Liver (tissue), 10 donors: ENCODE measurements at places on chromosomes 3 and 15. TPM values are rescaled to one million over a fixed set of nuclear protein-coding genes. Genes with fewer than 3 reads are reported as not detected.
A peak's percentile ranks its signal among the peaks of the same experiment; 100 is the strongest.

GRCh38 chr15:89243046-89243690 lies 611 bp upstream of the FANCI start:
- no peaks in the 10 kb centered on the region for H3K27me3 ChIP-seq
- no peaks in the 10 kb centered on the region for H3K36me3 ChIP-seq
- peaks cover 16% of the 10 kb centered on the region for H3K4me1 ChIP-seq
- DNase-seq, result no peak

Gene PLSCR4
- total RNA-seq, result 56.4 TPM

DNA sequence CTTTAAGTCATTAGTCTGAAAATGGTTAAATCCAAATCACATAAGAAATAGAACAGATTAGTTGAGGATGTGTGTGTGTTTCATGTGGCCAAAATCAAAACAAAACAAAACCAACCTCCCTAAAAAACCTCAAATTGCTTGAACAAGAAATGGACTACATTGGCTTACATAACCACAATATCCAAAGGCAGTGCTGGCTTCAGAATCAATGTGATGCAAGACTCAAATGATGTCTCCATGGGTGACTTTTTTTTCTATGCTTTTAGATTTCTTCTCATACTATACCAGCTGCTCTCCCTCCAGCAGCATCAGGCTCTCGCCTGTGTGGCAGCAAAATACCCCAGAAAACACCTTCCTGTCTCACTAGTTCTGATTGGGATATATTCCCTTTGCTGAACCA lies 36.0 kb upstream of the CMTM8 start:
- H3K27ac ChIP-seq, result no peak overlapping the region
- DNase-seq, result no peak
- H3K27me3 ChIP-seq, result no peaks in the 10 kb centered on the region
- H3K4me3 ChIP-seq, result no peak overlapping the region
- H3K36me3 ChIP-seq, result no peaks in the 10 kb centered on the region

GRCh38 chr15:74460298-74460697 lies 662 bp downstream of the UBL7 start:
- peaks cover 17% of the 10 kb centered on the region for H3K4me1 ChIP-seq
- H3K27ac ChIP-seq, result peak overlapping the region; percentile 65
- no peak for DNase-seq
- no peaks in the 10 kb centered on the region for H3K27me3 ChIP-seq
- H3K36me3 ChIP-seq, result peaks cover 9% of the 10 kb centered on the region
- peak overlapping the region; percentile 95 for H3K4me3 ChIP-seq

- no peak overlapping the region for H3K4me3 ChIP-seq
- H3K27ac ChIP-seq, result no peak overlapping the region
- H3K27me3 ChIP-seq, result no peaks in the 10 kb centered on the region
- no peaks in the 10 kb centered on the region for H3K4me1 ChIP-seq
- no peak for DNase-seq
Observed at GRCh38 chr3:5343459-5343858, 156.0 kb downstream of the EDEM1 start.

- no peak overlapping the region for H3K27ac ChIP-seq
- DNase-seq, result no peak
- no peaks in the 10 kb centered on the region for H3K36me3 ChIP-seq
- no peaks in the 10 kb centered on the region for H3K27me3 ChIP-seq
- H3K4me1 ChIP-seq, result peaks cover 5% of the 10 kb centered on the region
- no peak overlapping the region for H3K4me3 ChIP-seq
Observed at GRCh38 chr3:152376351-152377183, 107.8 kb downstream of the MBNL1 start.

Gene THAP10
- total RNA-seq, result 0.70 TPM

DNA sequence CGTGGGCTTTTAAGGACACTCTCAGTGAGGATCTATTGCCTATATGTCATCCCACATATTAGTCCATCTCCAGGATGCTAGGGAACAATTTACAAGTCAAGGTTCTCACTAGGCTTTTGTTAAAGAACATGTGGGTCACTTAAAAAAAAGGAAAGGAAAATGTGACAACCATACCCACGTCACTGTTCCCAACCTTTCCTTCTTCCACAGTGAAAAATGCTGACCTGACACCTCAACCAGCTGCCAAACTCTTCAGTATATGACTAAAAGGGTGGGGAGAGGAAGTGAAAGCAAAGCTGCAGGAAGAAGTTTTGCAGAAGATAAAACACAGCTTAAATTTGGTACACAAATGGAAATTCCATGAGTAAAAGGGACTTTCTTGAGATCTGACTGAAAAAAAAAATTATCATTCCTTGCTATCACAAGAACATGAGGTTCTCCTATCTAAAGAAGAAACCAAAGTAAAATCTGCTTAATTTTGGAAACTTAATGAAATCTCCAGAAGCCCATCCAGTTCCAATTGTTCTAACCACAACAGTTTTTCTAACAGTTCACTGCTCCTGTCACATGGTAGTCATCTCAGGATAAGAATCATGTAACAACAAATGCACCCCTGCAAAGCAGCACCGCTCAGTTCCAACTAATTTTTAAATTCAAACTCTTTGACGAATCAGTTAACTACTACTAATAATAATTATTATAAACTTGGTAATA lies 117.0 kb upstream of the TSPAN3 start:
- H3K27me3 ChIP-seq, result no peaks in the 10 kb centered on the region
- H3K4me3 ChIP-seq, result no peak overlapping the region
- H3K36me3 ChIP-seq, result no peaks in the 10 kb centered on the region
- H3K4me1 ChIP-seq, result no peaks in the 10 kb centered on the region

DNA sequence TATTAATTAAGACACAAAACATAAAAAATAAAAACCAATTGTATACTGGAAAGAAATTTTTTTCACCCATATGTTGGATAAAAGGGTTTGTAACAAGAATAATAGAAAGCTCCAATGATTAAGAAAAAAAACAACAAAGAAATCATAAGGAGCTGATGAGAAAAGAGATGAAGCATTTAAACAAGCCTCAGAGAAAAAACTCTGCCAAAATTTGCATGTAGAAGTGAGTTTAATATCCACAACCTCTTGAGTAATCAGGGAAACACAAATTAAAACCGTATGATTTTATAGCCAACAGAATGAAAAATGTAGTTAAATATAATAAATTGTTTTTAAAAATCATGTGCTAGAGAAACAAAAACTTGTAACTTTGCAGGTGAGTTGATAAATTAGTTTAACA lies 192.9 kb downstream of the BCHE start:
- H3K27ac ChIP-seq, result no peak overlapping the region
- no peaks in the 10 kb centered on the region for H3K27me3 ChIP-seq
- DNase-seq, result no peak
- no peaks in the 10 kb centered on the region for H3K36me3 ChIP-seq

GRCh38 chr3:51686512-51687215 lies 15.6 kb downstream of the TEX264 start:
- no peak overlapping the region for H3K4me3 ChIP-seq
- peaks cover 3% of the 10 kb centered on the region for H3K4me1 ChIP-seq
- DNase-seq, result no peak
- no peak overlapping the region for H3K27ac ChIP-seq
- H3K27me3 ChIP-seq, result no peaks in the 10 kb centered on the region

- peaks cover 3% of the 10 kb centered on the region for H3K27me3 ChIP-seq
- H3K4me1 ChIP-seq, result no peaks in the 10 kb centered on the region
- no peak overlapping the region for H3K4me3 ChIP-seq
- no peak overlapping the region for H3K27ac ChIP-seq
- H3K36me3 ChIP-seq, result no peaks in the 10 kb centered on the region
Observed at GRCh38 chr3:179967622-179968021, 69.1 kb downstream of the PEX5L start.

- H3K36me3 ChIP-seq, result no peaks in the 10 kb centered on the region
- H3K27ac ChIP-seq, result peak overlapping the region; percentile 46
- peaks cover 6% of the 10 kb centered on the region for H3K4me1 ChIP-seq
- H3K4me3 ChIP-seq, result peak overlapping the region; percentile 46
- H3K27me3 ChIP-seq, result no peaks in the 10 kb centered on the region
Observed at GRCh38 chr3:66450390-66451022, 50.3 kb downstream of the LRIG1 start.

Gene APOD
- total RNA-seq, result 0.33 TPM

DNA sequence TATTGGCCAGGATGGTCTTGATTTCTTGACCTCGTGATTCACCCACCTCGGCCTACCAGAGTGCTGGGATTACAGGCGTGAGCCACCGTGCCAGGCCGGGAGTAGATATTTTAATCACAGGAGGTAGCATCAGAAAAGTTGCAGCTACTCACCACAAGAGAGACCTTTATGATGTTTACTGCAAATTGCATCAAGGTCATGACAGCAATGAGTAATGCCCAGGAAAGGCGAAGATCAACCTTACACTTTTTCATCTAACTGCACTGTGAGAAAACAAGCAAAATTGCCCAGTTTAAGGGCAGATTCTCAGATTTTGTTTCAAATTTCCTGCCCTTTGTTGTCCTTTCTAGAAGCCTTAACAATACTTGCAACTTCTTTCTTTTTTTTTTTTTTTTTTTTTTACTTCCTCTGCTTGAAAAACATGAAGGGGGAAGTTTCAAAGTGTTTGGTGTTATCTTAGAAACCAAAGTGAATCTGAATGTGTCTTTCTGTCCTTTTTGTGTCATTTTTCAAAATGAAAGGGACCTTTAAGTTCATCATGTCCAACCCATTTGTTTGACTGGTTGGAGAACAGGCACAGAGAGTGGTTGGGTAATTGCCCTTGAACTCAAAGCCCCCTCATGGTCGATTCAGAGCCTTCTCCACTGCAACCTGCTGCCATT lies 25.0 kb downstream of the TGFBR2 start:
- H3K4me3 ChIP-seq, result no peak overlapping the region
- H3K27ac ChIP-seq, result peak overlapping the region; percentile 55
- H3K27me3 ChIP-seq, result no peaks in the 10 kb centered on the region
- no peaks in the 10 kb centered on the region for H3K36me3 ChIP-seq
- no peak for DNase-seq
- H3K4me1 ChIP-seq, result peaks cover 23% of the 10 kb centered on the region

GRCh38 chr15:90885432-90886290 lies 1.4 kb downstream of the FES start:
- peaks cover 64% of the 10 kb centered on the region for H3K4me1 ChIP-seq
- peak overlapping the region; percentile 67 for H3K4me3 ChIP-seq
- peak; percentile 91 for DNase-seq
- no peaks in the 10 kb centered on the region for H3K27me3 ChIP-seq

- no peak overlapping the region for H3K27ac ChIP-seq
- DNase-seq, result peak; percentile 80
- H3K36me3 ChIP-seq, result no peaks in the 10 kb centered on the region
- no peaks in the 10 kb centered on the region for H3K4me1 ChIP-seq
Observed at GRCh38 chr15:68553994-68554720, 24.6 kb upstream of the CORO2B start.

Gene GOLGA6D
- 0.08 TPM for total RNA-seq

Gene SLC22A14
- not detected for total RNA-seq

Gene FETUB
- total RNA-seq, result 3.1 TPM

Gene GOLGA8G
- total RNA-seq, result not detected

Gene SMCO1
- not detected for total RNA-seq
